Endothelial cell (in vitro differentiated cells): ENCODE measurements at places on chromosomes 12 and 14. TPM values are rescaled to one million over a fixed set of nuclear protein-coding genes. Genes with fewer than 3 reads are reported as not detected.

DNA sequence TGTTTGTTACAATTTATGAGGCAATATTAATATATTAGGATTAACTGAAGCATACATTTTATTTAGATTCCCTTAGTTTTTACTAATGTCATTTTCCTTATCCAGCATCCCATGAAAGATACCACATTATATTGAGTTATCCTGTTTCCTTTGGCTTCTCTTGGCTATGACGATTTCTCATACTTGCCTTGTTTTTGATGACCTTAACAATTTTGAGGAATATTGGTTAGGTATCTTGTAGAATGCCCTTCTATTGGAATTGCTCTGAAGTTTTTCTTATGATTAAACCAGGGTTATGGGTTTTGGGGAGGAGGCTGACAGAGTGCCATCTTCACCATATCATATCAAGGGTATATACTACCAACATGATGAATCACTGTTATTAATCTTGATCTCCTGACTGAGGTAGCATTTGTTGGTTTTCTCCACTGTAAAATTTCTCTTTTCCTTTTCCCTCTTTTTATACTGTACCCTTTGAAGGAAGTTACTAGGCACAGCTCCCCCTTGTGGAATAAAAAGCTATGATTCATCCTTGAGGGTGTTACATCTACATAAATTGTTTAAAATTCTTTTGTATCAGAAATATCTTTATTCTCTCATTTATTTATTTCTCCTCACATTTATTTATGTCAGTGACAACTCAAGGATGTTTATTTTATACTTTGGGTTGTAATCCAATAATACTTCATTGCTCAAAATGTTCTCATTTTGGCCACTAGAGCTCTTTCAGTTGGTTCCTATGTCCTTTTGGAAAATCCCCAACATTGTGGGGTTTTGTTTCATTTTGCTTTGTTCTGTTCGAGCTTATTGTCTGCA lies 239.0 kb downstream of the SLC16A7 start:
- H3K27me3 ChIP-seq: no peaks in the 10 kb centered on the region
- H3K27ac ChIP-seq: no peak overlapping the region
- no peak overlapping the region for H3K4me3 ChIP-seq
- peaks cover 12% of the 10 kb centered on the region for H3K4me1 ChIP-seq
- no peak for DNase-seq
- H3K36me3 ChIP-seq: no peaks in the 10 kb centered on the region

DNA sequence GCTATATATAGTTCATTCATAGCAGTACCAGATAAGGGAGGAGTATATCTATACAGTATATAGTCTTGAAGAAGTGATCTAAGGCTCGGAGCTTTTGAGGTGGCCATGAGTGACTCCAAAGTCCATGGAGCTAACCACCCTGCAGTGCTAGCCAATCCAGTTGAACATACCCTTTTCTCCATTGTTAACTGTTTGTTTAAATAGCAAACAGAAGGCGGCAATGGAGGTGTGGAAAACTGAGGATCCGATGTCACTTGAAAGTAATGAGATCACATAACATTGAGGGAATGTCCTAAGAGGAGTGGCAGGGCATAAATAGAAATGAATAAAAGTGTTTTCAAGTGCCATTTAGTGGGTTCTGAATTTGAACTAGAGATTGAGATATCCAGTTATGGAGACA lies 12.4 kb upstream of the SNAPC1 start:
- H3K4me1 ChIP-seq: peaks cover 2% of the 10 kb centered on the region
- peaks cover 13% of the 10 kb centered on the region for H3K36me3 ChIP-seq
- peaks cover 3% of the 10 kb centered on the region for H3K27me3 ChIP-seq
- H3K4me3 ChIP-seq: no peak overlapping the region
- no peak overlapping the region for H3K27ac ChIP-seq

GRCh38 chr14:86824167-86824566 lies 1168.8 kb downstream of the GALC start:
- H3K4me3 ChIP-seq: no peak overlapping the region
- no peaks in the 10 kb centered on the region for H3K36me3 ChIP-seq
- no peaks in the 10 kb centered on the region for H3K27me3 ChIP-seq
- H3K27ac ChIP-seq: no peak overlapping the region
- no peak for DNase-seq

DNA sequence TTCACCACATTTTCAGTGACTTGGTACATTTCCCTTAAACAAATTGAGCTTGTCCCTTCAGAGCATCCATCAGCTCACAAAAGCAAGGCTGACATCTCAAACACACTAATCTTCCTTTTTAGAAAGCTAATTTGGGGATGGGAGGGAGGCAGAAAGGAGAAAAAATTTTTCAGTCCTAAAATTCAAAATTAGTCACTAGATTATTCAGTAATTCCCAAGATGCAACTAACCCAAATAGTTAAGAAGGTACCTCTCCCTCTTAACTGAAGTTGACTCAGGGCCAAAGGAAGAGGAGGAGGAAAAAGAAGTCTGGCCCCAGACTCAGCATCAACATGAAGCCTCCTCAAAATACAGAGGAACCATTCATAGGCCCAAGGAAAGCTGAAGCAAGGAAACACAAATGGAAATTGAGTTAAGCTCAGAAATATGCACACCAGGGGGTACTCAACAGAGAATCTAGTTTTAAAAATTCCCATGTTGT lies 21.7 kb downstream of the CBX5 start:
- peaks cover 7% of the 10 kb centered on the region for H3K36me3 ChIP-seq
- H3K4me1 ChIP-seq: peaks cover 35% of the 10 kb centered on the region

GRCh38 chr12:38350342-38351174 lies 34.0 kb downstream of the ALG10B start:
- H3K4me3 ChIP-seq: no peak overlapping the region
- no peaks in the 10 kb centered on the region for H3K36me3 ChIP-seq
- H3K27me3 ChIP-seq: no peaks in the 10 kb centered on the region
- DNase-seq: no peak
- H3K27ac ChIP-seq: no peak overlapping the region
- no peaks in the 10 kb centered on the region for H3K4me1 ChIP-seq

Gene HNF1A
- not detected for total RNA-seq
